ENCODE measurements at places on chromosomes 5 and 9.

- no peak for DNase-seq
Observed at GRCh38 chr5:40798801-40799210, 632 bp upstream of the PRKAA1 start.

- no peak for DNase-seq
Observed at GRCh38 chr9:109448223-109448622, 49.9 kb downstream of the PTPN3 start.

- DNase-seq, result no peak
Observed at GRCh38 chr9:5593904-5594303, 35.0 kb upstream of the RIC1 start.

GRCh38 chr5:10376544-10376943, 23.0 kb downstream of the MARCHF6 start:
- DNase-seq, result no peak

GRCh38 chr5:65946198-65946745, 19.9 kb downstream of the ERBIN start:
- no peak for DNase-seq

DNA sequence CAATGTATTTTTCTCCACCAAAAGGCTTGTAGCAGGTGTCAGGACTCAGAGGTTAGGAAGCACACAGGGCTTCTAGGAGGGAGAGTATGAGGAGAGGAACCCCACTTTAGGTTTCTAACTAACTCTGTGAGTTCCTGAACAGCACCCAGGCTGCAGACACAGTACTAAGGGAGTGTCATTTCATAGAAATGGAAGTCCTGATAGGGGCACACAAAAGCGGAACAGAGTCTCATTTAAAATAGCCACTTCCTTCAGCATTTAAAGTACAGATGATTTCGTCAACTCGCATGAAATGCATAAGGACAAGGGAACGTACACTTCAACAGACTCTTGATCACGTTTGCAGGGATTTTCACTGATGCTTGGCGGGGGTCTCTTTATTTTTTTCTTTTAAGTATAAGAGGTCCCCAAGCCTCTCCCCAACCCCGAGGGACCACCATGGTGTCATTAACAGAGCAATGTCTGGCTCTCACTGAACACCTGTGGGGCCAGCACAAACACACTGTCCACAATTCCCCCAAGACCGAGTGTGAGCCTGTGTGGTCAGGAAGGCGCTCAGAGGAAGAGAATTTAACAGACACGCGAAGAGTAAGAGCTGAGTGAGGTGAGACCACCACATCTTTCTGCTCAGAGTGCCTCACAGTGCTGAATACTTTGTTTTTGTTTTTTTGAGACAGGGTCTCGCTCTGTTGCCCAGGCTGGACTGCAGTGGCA, 82.3 kb downstream of the SECISBP2 start:
- DNase-seq, result no peak

DNA sequence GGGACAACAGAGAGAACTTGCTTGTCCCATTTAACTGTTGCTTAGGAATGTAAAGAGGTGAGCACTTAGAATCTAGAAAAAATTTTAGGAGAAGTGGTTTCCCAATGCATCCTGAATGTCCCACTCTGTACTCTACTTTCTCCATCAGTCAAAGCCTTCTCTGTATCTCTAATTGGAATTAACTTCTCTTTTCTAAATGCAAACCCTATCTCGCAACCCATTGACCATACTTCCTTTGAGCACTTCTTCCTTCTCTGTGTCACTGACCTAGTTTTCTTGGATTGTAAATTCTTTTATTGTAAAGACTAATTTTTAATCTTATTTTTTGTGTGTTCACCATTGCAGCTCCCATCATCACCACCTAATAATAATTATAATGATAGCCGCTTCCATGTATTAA, 33.3 kb downstream of the ADRB2 start:
- no peak for DNase-seq

- no peak for DNase-seq
Observed at GRCh38 chr5:149238540-149238939, 33.1 kb upstream of the AFAP1L1 start.

GRCh38 chr9:107541523-107541922, 52.0 kb upstream of the KLF4 start:
- DNase-seq, result no peak

DNA sequence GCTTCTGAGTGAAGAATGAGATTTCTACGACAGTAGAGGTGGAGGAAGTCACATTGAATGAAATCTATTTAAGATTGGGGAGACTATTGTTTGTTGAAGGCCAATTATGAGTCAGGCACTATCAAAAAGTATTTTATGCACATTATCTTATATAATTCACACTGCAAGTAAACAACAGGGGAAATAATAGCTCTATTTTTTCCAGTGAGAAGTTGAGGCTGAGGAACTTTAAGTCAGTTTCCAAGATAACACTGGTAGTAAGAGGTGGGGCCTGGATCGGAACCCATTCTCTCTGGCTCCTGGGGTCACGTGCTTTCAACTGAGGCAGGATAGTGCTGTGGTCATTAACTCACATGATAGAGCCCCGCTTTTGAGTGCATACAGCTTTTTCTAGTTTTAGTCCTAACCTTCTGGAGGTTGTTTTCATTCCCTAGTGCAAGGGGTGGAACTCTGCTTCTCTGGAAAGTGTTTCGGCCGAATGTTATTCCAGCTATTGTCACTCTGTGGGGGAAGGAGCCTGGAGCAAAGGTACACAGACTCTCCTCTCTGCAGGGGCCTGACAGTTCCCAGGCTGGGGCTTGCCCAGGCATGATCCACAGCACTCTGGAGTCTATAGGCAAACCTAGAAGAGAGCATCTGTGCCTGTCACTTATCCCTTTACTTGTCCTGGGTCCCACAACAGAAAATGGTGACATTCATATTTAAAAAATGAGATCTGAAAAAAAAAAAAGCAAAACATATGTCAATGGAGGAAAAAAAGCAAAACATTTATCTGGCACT, 352.4 kb upstream of the ACTBL2 start:
- DNase-seq, result no peak

- no peak for DNase-seq
Observed at GRCh38 chr5:132762246-132763000, 14.6 kb downstream of the SEPTIN8 start.

GRCh38 chr9:106799152-106799551, 63.8 kb upstream of the ZNF462 start:
- no peak for DNase-seq
